ENCODE measurements at places on chromosomes 4 and X.

DNA sequence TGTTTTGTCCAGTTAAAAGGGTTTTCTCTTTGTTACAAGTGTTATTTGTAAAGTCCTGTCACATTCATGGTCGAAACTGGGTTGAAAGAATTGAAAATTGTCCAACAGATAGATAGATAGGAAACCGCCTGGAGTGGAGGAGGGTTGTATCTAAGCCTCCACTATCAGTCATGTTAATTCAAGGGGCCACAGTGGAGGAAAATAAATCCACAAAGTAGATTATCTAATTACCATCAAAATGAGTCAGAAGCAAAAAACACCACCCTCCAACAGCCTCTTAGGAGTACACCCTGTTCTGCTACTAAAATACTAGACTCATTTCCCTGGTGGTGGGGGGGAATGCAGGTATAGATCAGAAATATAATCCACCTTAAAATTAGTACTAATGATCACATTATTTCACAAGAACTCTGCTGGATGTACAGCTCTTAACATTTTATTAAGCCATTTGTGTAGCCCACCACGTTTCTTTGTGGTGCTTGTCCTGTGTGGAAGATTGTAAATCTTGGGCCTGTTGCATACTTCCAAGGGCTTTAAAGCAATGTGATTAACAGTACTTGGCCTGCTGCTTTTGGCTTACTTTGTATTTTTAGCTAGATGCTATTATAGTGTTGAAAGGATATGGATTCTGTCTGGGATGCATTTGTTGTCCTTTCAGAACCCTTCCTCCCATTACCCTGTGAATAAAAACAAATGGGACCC, 26.8 kb downstream of the RBBP7 start:
- no peak for DNase-seq

GRCh38 chr4:105637408-105638176, 70.9 kb downstream of the INTS12 start:
- no peak for DNase-seq

DNA sequence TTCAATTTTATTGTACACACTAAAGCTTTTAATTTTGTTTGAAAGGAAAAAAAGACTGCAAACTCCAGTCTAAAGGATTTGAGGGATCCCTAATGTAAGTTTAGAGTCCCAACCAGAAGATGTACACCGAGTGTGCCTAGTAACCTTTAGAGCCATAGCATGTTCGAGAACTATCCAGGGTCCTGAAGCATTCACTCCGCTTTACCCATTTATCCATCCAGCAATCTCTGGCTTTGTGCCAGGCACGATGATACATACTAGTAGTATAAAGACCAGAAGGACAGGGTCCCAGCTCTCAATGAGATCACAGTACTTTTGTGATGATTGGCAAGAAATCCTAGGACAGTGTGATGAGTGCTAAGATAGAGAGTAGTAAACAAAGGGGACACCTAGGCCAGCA, 168.7 kb downstream of the STK32B start:
- no peak for DNase-seq

- peak; percentile 32 for DNase-seq
Observed at GRCh38 chr4:159178151-159178546, 75.3 kb downstream of the RAPGEF2 start.

- no peak for DNase-seq
Observed at GRCh38 chr4:182825003-182825402, 92.2 kb downstream of the DCTD start.

DNA sequence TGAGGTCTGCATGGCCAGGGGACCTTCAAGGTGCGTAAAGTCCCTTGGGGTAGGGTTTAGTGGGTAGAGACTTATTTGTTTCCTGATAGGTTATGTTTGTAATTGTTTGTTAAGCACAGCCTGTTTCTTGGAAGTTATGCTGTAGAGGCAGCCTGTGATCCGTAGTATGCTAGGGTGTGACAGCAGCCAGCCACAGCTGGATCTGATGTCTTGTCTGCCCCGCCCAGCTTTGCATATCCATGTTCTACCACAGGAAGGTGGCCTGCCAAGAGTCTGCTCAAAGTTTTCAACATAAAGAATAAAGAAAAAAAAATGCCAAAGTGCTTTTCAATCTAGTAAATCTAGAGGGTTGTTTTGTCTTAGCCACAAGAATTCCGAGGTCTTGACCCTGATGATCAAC, 19.1 kb upstream of the PRRG3 start:
- no peak for DNase-seq

DNA sequence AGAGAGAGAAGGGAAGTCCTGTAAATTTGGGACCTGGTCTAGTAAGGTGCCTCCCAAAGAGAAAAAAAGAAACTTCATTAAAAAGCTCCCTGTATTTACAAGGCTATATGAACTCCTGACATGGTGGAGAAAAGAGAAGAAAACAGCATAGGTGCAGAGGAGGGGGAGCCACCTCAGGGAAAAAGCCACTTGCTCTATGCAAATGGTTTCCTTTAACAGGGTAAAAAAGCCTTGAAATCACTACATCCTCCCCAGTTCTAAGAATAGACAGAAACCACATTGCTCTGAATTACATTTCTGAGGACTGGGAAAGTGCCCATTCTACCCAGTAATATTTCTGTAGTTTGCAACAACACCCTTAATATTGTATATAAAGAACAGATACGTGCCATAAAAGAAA, 165.5 kb downstream of the KLF8 start:
- no peak for DNase-seq

DNA sequence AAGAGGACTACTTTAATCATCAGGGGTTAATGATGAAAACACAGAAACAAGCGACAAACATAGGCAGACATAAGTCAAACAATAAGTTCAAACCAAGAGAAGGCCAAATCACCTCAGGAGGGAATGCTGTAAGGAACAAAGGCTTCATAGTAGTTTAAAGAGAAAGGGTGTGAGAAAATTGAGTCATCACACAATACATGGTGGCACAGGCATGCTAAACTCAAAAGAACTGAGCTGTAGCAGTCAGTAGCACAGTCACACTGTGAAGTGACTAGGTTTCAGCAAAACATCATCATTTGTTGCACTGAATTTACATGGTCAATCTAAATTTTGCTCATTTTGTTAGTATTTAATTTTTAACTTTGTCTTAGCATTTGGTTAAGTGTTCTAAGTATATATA, 24.2 kb downstream of the SMC1A start:
- no peak for DNase-seq

- no peak for DNase-seq
Observed at GRCh38 chr4:166459621-166460020, 586.6 kb downstream of the TLL1 start.

- DNase-seq = no peak
Observed at GRCh38 chrX:140848800-140849199, 139.2 kb downstream of the LINC00632 start.

- peak; percentile 90 for DNase-seq
Observed at GRCh38 chr4:72314869-72315268, 254.2 kb downstream of the ADAMTS3 start.

GRCh38 chr4:8776366-8776765, 95.3 kb downstream of the HMX1 start:
- DNase-seq = no peak

DNA sequence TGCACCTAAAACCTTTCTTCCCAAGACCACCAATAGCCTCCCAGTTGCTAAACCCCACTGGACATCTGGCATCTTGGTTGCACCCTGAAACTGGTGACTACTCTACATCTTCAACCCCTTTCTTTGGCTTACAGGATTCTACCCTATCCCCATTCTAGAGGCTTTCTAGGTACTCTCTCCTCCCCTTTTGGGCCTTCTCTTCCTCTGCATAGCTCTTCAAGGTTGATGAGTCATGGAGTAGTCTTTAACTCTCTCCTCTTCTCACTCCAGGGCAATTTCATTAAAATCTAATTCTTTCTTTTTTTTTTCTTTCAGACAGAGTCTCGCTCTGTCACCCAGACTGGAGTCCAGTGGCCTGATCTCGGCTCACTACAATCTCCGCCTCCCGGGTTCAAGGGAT, 16.8 kb downstream of the APOO start:
- no peak for DNase-seq

DNA sequence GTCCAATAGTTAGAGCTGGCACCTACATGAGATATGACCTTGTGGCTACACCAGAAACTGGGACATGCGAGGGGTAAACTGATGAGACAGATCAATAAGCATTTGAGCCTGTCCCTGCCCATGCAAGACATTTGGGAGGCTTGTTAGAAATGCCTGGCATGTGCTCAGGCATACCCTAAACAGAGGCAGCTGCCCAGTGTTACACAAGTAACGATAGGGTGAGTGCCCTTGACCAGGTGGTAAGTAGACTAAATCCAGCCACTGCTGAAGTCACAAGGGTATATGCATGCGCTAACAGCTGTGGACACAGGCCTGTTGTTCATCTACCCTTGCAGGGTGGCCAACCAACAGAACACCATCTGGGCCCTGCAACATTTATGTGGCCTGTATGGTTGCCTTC, 56.1 kb upstream of the CCDC149 start:
- DNase-seq = no peak

- no peak for DNase-seq
Observed at GRCh38 chr4:56859841-56860240, 38.3 kb upstream of the SPINK2 start.

DNA sequence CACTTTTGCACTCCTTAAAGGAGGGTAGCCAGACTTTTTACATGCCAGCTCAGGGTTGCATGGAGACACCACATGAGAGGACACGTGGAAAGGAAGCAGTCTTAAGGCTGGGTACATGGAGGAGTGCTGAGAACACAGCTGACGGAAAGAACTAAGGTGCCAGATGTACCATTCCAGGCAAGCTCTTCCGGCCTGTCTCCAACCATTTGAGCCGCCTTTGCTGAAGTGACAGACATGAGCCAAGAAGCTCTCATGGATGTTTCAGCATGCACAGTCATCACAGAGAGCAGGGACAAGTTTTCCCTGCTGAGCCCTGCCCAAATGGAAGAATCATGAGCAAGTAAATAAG, 83.4 kb upstream of the BMP2K start:
- no peak for DNase-seq

DNA sequence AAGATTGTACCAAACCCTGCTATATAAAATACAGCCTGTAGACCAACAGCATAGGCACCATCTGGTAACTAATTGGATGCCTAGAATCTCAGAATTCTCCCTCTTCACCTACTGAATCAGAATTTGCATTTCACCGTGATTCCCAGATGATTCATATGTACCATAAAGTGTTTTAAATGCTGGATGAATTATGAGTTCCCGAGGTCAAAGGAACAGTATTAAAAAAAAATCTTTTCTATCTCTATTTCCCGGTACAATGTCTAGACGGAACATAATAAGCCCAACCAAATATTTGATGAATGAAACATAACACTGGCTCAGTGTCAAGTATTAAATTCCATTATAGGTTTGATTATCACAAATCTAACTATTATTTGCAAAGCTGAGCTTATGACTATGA, 280.0 kb downstream of the ANKRD50 start:
- DNase-seq = no peak

DNA sequence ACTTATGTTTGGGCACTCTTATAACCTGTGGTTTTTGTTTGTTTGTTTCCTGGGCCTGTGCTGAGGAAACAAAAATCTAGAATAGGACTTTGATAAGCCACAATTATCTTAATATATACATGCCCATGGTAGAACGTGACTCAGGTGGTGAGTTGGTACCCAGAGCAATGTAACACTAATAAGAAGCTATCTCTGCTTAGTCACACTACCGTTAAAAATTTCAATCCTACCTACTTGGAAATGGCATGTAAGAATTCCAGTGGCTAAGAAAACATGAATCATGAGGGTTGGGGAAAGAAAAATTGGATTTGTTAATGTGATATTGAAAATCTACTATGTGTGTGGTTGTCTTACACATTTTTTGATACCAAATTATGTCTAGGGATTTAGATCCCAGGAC, 30.5 kb upstream of the ADGRG2 start:
- no peak for DNase-seq

DNA sequence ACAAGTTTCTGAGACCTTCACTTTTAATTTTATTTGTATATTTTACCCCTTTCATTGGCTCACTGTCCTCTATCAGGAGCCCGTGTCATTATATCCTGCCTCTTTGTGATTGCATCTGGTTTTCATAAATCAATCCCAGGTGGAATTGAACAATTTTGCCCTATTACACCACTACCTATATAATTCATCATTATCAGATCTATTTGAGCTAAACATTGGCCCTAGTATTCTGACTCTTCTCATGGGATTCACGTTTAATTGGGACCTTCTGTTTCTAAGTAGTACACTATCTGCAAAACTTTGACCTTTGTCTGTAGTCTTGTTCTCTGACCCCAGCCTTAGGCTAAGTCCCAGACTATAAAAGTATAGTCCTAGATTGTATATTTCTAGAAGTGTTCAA, 114.1 kb downstream of the FAT4 start:
- no peak for DNase-seq

DNA sequence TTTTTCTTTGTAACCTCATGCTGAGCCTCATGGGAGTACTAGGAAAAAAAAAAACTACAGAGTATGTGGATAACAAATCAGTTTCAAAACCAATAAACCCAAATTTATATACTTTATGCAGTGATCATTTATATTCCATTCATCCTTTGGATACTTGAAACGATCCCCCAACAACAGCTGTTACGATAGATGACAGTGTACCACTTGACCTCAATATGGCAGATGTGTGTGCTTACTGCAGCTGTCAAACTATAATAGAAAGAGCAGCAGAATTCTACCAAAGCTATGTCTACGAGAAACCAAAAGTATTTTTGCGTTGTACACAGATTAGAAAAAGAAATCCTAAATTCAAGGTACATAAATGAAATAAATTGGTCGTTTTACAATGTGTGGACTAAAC, 337.8 kb downstream of the PDGFC start:
- no peak for DNase-seq

DNA sequence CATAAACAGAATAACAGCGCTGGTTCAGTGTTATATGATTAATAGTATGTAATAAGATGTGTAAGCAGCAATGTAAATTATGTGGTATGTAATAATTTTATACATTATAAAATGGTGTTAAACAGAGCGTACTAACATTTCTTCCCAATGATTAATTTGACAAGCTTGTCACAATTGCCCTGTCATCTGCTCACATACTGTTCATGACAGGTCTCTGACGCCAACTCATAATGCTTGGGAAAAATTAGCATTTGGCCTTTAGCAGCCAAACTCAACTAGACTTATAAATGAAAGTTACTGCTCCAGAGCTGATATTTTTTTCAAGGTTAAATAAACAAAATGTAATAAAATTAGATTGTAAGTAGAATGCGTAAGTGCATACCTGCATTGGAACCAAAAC, 246.8 kb downstream of the TRAM1L1 start:
- DNase-seq = no peak

GRCh38 chr4:79576429-79576753, 168.4 kb upstream of the GK2 start:
- peak; percentile 14 for DNase-seq

GRCh38 chrX:72048510-72049455, 82.9 kb downstream of the RTL5 start:
- DNase-seq = no peak

DNA sequence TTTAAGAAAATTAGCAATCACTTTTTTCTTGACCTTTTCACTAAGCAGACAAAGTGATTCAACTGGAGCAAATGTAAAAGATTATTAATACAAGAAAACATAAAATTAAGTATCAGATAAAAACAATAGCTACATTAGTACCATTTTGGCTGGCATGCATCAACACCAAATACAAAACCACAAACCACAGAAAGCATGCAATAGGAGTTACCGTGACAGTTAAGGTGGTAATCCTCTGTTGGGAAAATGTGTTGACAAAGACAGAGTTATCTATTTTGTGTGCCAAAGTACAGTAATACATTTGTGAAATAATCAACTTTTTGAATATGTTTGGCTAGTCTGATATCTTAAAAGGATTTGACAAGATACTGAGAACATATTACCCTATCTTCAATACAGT, 89.8 kb upstream of the ETNPPL start:
- no peak for DNase-seq

Measured in fibroblast of the conjunctiva (primary cell).